ENCODE measurements at places on chromosomes 4 and X.

GRCh38 chr4:60562334-60562733, 637.8 kb upstream of the ADGRL3 start:
- peak; percentile 4 for DNase-seq

DNA sequence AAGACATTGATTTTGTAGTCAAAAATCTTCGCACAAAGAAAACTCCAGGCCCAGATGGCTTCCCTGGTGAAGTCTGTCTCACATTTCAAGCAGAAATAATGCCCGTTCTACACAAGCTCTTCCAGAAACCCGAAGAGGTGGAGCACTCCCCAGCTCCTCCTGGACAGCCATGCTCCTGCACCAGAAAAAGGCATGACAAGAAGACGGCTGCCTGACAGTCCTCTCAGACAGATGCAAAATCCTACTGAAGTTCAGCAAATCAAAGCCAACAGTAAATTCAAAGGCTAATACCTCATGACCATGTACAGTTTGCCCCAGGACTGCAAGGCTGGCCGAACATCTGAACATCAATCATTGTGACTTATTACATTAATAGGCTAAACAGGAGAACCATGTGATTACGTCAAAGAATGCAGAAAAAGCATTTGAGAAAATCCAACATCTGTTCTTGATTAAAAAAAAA, 30.8 kb upstream of the MXD4 start:
- DNase-seq, result no peak

DNA sequence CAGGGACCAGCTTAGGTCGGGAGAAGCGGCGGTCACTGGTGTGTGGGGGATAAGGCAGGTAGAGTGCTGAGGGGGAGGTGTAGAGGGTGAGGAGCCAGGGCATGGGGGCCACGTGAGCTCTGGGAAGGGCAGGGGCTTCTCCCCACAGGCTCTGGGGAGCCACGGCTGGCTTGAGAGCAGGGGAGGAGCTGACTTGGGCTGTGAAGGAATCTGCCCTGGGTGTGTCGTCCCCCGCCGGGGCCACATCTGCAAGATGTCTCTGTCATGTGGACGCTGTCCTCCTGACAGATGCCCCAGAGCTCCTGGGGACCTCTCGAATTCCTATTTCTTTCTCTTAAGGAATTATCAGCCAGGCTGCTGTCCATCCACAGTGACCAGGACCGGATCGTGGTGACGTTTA, 15.0 kb downstream of the SH3TC1 start:
- DNase-seq, result no peak

DNA sequence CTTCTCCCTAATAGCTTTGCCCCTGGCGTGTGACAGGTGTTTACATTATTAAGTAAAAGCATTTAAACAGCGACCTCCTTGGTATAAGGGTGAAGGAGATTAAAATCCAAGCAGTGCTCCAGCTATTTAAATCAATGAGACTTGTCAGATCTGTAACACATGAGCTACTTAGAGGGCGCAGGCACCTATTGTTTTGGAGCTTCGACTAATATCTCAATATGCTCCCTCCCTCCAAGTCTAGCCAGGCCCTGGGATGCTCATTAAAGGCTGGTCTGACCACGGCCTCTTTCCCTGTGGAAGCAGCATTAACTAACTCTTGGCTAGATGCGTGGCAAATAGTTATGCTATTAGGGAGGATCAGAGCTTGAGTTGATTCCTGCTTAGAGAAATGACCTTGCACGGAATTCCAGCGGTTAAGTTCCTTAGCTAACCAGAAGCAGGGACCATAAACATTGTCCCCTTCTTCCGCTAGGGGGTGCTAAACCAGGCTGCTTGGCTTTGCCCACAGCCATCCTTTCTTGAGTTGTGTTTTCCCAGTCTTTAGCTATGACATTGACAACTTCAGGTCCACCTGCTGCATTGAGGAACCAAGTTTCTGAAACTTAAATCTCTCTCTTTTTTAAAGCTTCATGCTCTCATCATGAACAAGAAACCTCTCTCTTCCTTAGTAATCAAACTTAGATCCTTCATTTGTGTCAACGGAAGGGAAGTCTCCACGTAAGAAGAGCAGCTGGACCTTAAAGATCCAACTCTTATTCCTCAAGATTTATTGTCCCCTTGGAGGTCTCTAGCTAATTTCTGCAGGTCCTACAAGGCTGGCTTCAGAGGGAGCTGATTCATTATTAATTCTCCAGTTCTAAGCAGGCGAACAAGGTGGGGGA, 80.7 kb upstream of the IGFBP7 start:
- no peak for DNase-seq

DNA sequence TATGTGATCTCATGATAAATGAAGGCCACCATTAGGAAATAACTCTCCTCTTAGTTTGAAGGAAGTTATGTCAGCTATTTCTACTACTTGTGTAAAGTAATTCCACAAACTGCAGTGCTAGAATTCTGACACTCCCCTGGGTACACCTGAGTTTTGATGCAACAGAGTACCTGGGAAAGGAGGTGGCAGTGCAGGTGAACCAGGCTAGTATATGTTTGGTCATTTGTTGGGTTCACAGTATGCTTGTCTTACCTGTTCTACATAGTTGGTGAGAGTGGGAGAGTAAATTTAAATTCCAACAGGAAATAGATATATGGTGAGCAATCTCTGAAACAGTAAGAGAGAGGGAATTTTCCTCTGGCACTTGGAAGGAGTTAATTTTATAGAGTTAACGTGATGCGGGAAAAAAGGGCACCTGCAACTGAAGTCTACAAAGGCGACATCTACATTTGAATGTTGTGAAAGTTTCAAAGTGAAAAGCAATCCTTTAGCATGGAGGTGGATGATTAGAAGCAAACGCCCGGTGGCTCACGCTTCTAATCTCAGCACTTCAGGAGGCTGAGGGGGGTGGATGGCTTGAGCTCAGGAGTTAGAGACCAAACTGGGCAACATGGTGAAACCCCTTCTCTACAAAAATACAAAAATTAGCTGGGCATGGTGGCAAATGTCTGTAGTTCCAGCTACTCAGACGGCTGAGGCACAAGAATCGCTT, 8.3 kb upstream of the SLC10A6 start:
- DNase-seq, result no peak

GRCh38 chr4:53322696-53323095, 43.2 kb downstream of the SCFD2 start:
- DNase-seq, result no peak

GRCh38 chr4:144873226-144873990, 224.6 kb downstream of the ANAPC10 start:
- no peak for DNase-seq

DNA sequence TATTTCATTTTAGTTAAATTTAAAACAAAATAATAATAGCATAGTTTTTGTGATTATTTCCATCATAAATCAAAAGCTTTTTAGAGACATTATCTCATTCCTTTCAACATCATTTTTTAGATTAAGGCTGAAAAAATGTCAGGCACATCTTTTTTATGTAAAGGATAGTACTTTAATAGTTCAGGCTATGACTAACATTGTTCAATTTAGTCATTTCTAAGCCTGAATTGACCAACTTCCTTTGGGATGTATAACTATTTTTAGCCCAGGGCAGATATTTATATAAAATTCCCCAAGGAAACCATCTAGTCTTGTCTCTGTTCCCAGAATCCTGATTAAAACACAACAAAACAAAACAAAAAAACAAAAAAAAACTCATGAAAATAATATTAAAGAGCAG, 145.6 kb upstream of the PCDH18 start:
- no peak for DNase-seq

DNA sequence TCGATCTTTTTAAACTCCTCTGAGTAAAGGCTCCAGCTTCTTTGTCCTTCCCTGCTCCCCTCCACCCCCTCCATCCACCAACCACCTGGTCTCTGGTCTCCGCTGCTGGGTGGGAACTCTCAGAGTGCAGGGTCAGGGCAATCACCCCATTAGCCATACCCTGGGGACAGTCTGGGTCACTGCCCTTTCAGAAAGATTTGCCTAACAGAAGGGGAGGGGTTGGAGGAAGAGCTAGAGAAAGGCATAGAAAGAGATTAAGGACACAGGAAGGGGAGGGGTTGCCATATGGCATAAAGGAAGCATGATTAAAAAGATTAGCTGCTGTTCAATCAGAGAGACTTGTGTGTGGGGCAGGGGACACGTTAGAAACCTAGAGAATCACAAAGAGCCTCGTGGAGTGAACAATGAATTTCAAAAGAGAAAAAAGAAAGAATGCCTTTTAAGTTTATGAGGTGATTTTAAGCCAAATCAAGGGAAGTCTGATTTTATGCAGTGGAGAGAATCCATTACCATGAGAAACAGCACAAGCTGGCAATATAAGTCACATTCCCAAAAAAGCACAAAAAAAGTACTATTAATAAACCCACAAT, 115.5 kb upstream of the ACSL4 start:
- DNase-seq, result no peak

- DNase-seq, result no peak
These were observed 273.5 kb downstream of the C4orf33 start for GRCh38 chr4:129369361-129370010.

DNA sequence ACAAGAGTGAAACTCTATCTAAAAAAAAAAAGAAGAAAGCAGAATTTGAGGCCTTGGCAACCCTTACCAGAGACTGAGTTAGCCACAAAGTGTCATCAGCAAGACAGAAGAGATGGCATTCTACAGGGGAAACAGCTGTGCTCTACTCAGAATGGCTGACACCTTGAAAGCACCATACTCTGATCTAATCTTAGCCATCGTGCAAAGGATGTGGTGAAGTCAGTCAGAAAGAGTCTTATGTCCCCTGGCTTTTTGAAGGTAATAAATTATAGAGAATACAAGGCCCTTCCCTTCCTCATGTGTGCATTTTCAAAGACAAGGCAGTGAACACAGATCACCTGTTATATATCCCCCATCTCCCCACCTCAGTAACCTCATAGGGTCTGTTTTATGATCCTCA, 13.2 kb downstream of the CLNK start:
- DNase-seq, result no peak

DNA sequence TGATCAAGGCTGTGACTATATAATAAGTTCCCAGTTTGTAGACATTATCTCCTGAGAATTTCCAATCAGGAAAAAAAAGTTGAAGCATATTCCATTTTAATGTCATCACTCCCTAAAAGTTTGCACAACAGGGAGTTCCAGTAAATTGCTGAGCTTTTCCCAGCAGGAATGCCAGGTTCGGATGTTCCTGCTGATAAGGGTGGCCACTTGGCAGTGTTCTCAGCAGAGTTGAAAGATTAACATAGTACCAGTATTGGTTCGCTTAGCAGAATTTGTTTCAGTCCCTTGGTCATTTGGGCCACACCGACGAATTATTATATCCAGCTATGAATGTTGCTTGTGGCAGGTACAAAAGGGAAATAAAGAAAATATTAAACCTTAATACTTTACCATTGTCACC, 5.2 kb upstream of the CXCL2 start:
- no peak for DNase-seq

GRCh38 chrX:45434231-45434630, 233.6 kb upstream of the DIPK2B start:
- DNase-seq, result no peak

- DNase-seq, result no peak
These were observed 1.9 kb downstream of the CHRNA9 start for GRCh38 chr4:40337051-40337450.

DNA sequence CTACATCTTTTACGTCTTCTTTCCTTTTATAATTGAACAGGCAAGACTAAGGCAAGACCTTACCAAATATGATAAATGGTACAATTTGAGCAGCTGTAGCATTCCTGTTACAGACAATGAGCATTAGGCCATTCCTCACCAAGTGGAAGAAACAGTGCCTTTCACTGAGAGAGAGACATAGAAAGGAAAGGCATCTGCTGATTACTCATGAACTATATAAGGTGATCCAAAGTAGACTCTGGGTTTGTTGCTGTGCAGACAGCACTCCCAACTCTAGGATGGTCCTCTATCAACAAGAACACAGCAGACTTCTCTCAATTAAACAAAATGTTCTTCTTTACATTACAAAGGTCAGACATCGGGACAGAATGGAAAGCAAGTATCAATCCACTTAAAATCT, 91.9 kb downstream of the FAM13A start:
- no peak for DNase-seq

GRCh38 chrX:50889582-50889981, 21.0 kb upstream of the BMP15 start:
- no peak for DNase-seq
